ENCODE measurements at places on chromosomes 2 and 18. TPM values are rescaled to one million over a fixed set of nuclear protein-coding genes. Genes with fewer than 3 reads are reported as not detected.

TMEM178A gene
- total RNA-seq = 0.06 TPM

CCDC178 gene
- total RNA-seq = not detected

CHAC2 gene
- 20.1 TPM for total RNA-seq

TGFA gene
- total RNA-seq = not detected

MTIF2 gene
- 27.8 TPM for total RNA-seq

CNNM4 gene
- 2.9 TPM for total RNA-seq

ITGA4 gene
- total RNA-seq = 19.2 TPM

LRRC30 gene
- total RNA-seq = not detected

ARHGAP25 gene
- 0.13 TPM for total RNA-seq

- peak; percentile 51 for DNase-seq
Measured at GRCh38 chr2:33223856-33224255, 252.6 kb upstream of the RASGRP3 start.

- peak; percentile 39 for DNase-seq
Measured at GRCh38 chr2:137865954-137866540, 98.2 kb upstream of the HNMT start.

DNA sequence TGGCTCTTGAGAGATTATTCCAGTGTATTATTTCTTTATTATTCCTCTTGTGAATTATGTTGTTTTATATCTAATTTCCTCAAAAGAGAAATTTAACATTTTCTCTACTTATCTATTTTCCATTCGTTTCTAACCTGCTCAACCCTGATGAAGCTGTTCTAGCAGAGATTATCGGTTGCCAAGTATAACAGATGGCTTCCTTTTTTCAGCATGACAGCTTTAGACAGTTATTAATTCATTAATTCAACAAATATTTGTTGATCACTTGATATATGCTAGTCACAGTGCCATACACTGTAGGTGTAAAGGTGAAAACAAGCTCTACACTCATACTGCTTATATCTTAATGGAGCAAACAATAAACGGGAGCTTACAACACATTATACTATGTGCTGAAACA, 137.9 kb upstream of the UBE2E3 start:
- no peak for DNase-seq

DNA sequence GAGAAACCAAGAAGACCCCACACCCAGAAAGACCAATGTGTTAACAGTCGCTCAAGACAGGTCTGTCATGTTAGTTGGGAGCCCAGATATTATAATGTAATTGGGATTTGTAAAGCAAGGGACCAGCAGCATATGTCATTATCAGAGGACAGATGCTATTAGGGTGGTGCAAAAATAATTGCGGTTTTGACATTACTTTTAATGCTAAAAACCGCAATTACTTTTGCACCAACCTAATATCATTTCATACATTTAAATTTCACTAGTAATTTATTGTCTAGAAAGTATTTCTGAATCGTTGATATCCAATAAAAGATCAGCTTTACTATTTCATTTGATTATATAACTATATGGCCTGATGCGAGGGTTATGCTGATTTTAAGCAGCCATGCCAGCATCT, 131.2 kb downstream of the TTN start:
- no peak for DNase-seq

DNA sequence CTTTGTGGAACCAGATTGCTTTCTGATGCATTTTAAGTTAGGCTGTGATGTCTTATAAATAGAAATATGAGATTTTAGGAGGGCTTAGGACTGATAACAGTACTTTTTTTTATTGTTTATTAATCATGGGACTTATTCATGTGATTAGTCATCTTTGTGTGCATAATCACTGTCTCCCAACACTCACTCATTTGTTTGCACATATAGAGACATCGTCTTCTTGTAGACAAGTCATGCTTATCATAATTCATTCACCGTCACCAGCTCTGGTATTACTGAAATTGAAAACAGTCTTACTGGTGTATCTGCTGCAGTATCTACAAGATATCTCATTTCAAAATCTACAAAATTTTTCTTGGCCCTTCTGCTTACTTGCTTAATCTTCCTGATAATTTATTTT, 45.8 kb downstream of the WDR7 start:
- no peak for DNase-seq

- DNase-seq = no peak
Measured at GRCh38 chr18:2714140-2714539, 58.6 kb downstream of the SMCHD1 start.

GRCh38 chr2:28101892-28102291, 211.4 kb downstream of the BABAM2 start:
- peak; percentile 64 for DNase-seq

DNA sequence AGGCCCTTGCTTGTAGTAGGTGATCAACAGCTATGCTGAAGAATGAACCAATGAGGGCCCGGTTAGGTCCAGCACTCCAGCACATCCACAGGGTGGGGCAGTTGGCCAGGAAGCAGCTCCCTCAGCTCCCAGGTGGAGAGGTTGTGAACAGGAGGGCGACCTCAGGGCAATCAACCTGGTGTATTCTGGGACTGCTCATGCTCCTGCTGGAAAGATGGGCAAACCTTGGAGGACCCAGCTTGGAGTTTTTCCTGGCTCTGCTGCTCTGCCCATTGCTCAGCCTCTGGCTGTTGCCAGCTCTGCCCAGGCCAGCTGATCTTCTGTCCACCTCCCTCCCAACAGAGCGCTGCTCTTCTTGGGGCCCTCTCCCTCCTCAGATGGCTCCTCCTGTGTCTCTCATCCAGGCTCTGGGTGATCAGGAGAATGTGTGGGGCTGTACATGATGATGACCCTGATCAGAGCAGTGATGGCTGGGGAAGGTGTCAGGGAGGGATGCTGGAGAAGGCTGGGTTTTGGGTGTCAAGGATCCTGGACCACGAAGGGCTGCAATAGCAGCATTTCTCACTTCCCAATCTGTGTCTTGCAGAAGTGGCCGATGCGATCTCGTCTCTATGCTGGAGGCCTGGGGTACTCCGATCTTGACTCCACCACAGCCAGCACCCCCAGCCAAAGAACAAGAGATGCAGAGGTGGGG, 3.4 kb downstream of the TCF23 start:
- DNase-seq = no peak

DNA sequence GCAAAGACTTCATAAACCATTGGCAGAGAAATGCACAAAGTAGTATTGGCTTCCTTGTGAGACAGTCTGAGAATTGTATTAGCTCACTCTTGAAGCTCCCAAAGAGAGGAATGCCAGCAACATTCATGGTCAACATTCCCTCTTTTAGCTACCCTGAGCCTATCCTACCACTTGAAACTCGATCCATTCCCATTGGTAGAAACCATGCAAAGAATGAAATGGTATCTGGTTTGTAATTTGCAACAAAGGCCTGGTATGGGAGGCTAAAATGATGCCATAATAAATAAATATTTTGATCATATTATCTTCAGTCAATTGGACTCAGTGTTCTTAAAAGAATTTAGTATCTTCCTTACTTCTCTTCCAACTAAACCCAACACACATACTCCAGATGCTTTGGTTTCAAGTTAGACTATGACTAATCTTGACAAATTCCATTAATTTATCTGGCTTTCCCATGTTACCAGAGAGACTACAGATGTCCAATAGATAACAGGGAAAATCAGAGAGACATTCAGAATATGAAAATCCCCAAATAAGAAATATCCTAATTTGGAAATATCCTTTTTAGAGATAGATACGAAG, 102.9 kb downstream of the DHRS9 start:
- no peak for DNase-seq

DNA sequence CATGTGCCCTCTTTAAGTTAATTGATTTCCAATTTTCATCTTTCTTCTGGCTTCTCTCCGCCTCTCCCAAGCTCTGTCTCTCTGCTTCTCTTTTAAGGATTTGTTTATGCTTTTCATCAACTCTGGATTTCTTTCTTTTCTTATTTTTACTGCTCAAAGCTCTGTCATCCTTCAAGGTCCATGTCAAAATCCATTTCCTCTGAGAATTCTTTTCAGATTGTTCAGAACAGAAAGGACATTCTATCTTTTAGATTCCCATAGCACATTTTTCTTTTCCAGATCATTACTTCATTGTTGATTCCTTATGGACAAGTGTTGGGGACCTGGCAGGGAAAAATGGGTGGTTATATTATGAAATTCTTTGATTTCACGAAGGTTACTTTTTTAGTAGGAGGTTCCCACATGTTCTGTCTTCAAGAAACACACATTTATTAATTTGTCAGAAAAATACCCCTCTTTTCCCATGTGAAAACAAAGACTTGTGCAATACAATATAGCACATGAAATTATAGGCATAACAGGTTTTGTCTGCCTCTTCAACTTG, 12.3 kb downstream of the PMAIP1 start:
- DNase-seq = no peak

DNA sequence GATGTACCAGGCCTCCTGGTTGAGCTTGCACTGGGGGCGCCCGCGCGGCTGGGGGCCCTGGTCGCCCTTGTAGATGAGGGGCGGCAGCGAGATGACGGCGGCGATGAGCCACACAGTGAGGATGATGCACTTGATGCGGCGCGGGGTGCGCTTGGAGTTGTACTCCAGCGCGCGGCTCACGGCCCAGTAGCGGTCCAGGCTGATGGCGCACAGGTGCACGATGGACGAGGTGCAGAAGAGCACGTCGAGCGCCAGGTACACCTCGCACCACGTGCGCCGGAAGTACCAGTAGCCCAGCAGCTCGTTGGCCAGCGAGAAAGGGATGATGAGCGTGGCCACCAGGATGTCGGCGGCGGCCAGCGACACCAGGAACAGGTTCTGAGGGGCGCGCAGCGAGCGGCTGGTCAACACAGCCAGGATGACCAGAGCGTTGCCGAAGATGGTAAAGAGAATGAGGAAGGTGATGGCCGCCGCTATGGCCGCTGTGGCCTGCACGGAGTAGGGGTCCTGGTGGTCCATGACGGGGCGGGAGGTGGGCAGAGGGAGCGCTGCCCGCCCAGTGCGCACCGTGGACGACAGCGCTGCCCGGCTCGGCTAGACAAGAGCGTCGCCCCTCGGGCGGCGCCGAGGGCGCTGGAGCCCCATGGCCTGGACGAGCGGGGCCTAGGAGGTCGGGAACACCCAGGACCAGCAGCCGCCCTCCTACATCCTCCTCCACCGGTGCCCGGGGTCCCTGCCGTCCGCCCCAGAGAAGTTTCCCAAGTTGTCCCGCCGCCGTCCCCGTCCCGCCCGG, 544 bp downstream of the ADRA2B start:
- DNase-seq = no peak

GRCh38 chr2:71813315-71813714, 334.3 kb downstream of the CYP26B1 start:
- DNase-seq = no peak

- peak; percentile 75 for DNase-seq
Measured at GRCh38 chr2:188902901-188903491, 71.2 kb upstream of the COL3A1 start.

- DNase-seq = no peak
Measured at GRCh38 chr2:197197895-197198311, 112.7 kb downstream of the ANKRD44 start.

- DNase-seq = no peak
Measured at GRCh38 chr2:128777196-128778035, 458.7 kb upstream of the HS6ST1 start.

DNA sequence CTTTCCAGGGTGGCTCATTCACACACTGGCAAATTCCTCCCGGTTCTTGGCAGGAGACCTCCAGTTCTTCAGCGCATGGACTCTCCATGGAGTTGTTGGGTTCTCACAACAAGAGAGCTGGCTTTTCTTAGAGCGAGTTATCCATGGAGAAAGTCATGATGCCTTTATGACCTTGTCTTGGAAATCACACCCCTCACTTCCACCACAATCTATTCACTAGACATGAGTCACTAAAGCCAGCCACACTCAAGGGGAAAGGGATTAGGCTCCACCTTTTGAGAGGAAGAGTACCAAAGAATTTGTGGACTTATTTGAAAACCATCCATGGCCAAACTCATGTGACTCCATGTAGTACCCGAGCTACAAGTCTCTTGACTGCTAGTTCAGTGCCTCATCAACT, 160.5 kb downstream of the SETBP1 start:
- DNase-seq = peak; percentile 18

DNA sequence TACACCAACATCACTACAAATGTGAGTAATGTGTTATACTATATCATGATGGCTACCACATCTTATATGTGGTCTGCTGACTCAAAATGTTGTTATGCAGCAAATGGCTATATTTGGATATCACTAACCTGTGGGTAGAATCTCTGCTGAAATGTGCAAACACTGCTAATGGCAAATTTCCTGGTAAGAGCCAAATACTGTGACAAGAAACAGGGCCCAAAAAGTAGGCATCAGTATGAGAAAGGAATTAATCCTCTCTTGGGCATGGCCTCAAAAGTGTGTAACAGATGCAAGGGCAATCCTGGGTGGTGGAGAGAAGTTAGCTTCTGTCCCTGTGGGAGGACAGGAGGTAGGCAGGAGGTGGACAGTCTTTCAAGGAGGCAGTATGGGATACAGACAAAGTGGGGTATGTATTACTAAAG, 13.3 kb downstream of the ATF2 start:
- DNase-seq = peak; percentile 83

GRCh38 chr2:232523682-232524597, 2.0 kb upstream of the CHRND start:
- peak; percentile 37 for DNase-seq

DNA sequence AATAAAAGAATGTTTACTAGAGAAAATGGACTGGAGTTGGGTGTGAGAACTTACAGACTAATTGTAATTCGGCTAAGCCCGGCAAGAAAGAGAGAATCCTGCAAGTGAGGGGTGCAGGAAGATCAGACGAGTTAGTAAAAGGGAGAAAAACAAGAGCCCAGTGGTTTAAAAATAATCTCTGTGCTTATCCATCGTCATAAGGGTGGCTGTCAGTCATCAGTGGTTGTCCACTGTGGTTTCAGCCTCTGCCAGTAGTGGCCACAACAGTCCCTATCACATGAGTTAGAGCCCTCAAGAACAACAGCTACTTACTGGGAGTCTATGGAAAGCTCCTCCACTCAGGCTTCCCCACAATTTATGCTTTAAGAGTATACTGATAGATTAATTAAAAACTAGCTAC, 239.8 kb downstream of the SETBP1 start:
- peak; percentile 61 for DNase-seq

- DNase-seq = peak; percentile 68
Measured at GRCh38 chr2:197092431-197092830, 165.9 kb upstream of the PGAP1 start.

- DNase-seq = peak; percentile 56
Measured at GRCh38 chr2:171159372-171160118, 1.1 kb downstream of the TLK1 start.

DNA sequence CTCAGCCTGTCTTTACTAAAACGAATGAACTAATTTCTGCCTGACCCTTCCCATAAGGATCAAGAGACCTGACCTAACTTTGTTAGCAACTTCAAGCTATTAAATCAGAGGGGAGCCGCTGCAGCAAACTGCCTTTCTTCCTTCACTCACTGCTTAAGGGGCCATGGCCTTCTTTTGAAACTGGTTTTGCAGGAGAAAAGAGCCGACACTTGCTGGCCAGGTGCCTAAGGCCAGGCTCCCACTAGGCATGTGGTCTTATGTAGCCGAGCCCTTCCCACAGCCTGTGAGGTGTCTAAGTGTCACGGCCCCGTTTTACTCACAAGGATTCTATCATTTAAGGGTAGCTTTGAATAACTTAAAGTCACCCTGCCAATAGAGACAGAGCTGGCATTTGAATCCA, 130.8 kb downstream of the ZNF236 start:
- DNase-seq = no peak

DNA sequence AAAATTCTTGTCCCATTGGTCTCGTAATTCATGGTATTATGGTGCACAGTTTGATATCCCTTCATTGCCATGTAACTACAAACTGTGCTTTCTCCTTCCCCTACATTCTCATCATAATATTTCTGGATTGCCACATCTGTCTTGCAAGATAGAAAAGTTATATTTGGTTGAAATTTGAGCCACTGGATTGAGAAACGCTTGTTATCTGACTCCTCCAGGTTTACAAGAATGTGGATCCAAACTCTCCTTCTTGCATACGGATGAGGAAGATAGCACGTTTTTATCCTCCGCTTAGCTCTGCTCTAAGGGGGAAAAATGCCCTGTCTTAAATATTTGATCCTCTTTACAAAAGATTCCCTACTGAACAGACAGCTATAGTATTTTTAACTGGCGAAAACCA, 438.2 kb downstream of the TSN start:
- DNase-seq = no peak

All from LHCN-M2 (cell line).